Left renal cortex interstitium (tissue), 4 donors: ENCODE measurements at places on chromosomes 3 and 15. TPM values are rescaled to one million over a fixed set of nuclear protein-coding genes. Genes with fewer than 3 reads are reported as not detected.

GRCh38 chr3:28077572-28077971, 163.8 kb upstream of the CMC1 start:
- no peak for DNase-seq

GRCh38 chr3:185071287-185071800, 81.5 kb downstream of the C3orf70 start:
- no peak for DNase-seq

DNA sequence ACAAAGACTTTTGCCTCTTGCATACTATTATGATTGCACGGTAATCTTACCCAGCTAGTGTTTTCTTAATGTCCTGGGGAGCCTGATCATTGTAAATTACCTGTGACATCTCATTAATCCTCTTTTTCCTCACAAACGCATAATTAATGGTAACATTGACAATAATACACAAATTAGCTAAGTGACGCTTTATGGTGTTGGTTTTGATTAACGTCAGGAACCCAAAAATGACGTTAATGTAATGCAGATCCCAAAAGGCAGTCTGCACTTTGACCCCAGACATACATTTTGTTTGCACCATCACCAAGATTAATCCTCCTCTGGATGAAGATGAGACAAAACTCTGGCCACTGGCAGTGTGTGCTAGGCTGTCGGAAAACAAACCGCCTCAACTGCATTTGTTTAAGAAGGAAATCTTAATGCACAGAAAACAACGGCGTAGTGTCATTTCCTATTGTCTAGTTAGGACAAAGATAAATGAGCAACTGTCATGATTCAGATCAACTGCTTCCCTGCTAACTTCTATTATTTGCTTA, 83.9 kb upstream of the CDIN1 start:
- DNase-seq = peak; percentile 69

The SCN11A gene
- polyA plus RNA-seq = 0.62 TPM

The KCNH8 gene
- polyA plus RNA-seq = 0.91 TPM
